Spleen (tissue), 13 donors: ENCODE measurements at places on chromosomes 12 and 14. TPM values are rescaled to one million over a fixed set of nuclear protein-coding genes. Genes with fewer than 3 reads are reported as not detected.

ULK1 gene
- total RNA-seq = 60.7 TPM

B4GALNT1 gene
- 0.79 TPM for total RNA-seq

CFAP73 gene
- not detected for total RNA-seq

RPS6KL1 gene
- total RNA-seq = 6.7 TPM

RHEBL1 gene
- total RNA-seq = 2.5 TPM

- H3K4me3 ChIP-seq = no peak overlapping the region
- H3K4me1 ChIP-seq = no peaks in the 10 kb centered on the region
- H3K27me3 ChIP-seq = no peaks in the 10 kb centered on the region
- no peaks in the 10 kb centered on the region for H3K36me3 ChIP-seq
Observed at GRCh38 chr14:72869407-72870329, 24.2 kb downstream of the DPF3 start.

GRCh38 chr14:93044121-93044520 is 71.6 kb downstream of the ITPK1 start:
- H3K4me1 ChIP-seq = peaks cover 86% of the 10 kb centered on the region
- no peaks in the 10 kb centered on the region for H3K27me3 ChIP-seq
- no peak overlapping the region for H3K4me3 ChIP-seq
- no peak for DNase-seq
- peaks cover 8% of the 10 kb centered on the region for H3K36me3 ChIP-seq

DNA sequence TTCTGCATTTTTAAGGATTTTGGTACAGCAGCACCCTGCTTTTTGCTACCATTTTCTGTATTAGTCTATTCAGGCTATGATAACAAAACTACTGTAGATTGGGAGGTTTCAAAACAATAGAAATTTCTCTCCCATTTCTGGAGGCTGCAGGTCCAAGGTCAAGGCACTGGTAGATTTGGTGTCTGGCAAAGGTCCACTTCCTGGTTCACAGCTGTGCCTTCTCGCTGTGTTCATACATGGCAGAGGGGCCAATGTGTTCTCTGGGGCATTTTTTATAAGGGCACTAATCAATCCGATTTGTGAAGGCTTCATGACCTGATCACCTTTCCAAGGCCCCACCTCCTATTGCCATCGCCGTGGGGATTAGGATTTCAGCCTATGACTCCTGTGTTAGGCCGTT is 268.1 kb upstream of the RTL1 start:
- no peak for DNase-seq
- no peaks in the 10 kb centered on the region for H3K27me3 ChIP-seq
- no peaks in the 10 kb centered on the region for H3K4me1 ChIP-seq
- H3K36me3 ChIP-seq = no peaks in the 10 kb centered on the region
- no peak overlapping the region for H3K27ac ChIP-seq

DNA sequence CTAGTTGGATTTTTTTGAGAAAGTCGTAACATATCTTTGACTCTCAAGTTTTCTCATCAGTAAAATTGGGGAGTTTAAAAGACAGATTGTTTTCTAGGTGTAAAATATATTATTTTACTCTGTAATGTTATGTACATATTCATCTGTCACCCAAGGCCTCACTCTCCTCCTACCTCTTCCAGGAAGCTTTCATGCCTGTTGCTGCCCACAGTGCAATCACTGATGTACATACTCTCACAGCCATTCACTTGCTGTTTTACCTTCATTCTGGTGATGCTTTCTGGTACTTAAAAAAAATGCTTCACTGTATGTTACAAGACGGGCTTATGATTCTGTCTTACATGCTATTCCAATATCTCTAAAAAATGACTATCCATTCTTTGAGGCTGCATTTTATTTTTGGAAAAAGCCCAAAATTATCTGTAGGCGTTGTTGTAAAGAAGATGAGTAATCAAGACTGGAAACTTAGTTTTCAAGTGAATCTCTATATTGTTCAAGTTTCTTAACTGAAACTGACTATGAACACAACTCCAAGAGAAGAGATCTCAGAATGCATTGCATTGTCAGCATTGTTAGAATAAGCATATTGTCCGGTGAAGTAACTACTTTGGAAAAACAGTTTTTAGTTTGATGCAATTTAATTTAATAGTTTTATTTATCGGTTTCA is 82.5 kb downstream of the LMO3 start:
- H3K27me3 ChIP-seq = no peaks in the 10 kb centered on the region
- no peaks in the 10 kb centered on the region for H3K4me1 ChIP-seq
- DNase-seq = no peak
- H3K36me3 ChIP-seq = no peaks in the 10 kb centered on the region

- no peak overlapping the region for H3K4me3 ChIP-seq
- DNase-seq = no peak
- no peak overlapping the region for H3K27ac ChIP-seq
- no peaks in the 10 kb centered on the region for H3K4me1 ChIP-seq
Observed at GRCh38 chr14:90096566-90096965, 34.8 kb downstream of the KCNK13 start.

DNA sequence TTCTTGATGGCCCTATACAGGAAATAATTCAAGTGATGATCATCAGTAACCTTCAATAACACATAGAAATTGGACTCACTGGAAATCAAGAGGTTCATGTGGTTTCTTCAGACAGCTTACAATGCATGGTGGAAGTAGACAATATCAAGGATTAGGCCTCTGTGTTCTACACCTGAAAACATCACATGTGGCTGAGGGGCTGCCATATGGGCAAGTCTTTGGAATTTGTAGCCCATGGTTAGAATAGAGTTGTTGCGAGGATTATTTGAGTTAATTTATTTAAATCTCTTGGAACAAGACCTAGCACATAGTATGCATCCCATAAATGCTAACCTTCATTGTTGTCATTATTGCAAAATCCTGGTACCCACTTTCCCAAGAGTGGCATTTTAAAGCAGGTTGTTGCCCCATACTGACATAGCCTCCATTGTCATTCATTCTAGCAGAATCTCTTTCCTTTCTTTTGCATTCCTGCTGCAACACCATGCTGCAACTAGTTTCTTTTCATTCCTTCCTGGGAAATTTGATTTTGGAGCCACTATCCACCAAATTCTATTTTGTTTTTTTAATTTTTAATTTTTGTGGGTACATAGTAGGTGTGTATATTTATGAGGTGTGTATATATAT is 352.7 kb upstream of the NAV3 start:
- H3K4me1 ChIP-seq = no peaks in the 10 kb centered on the region
- no peaks in the 10 kb centered on the region for H3K27me3 ChIP-seq
- no peaks in the 10 kb centered on the region for H3K36me3 ChIP-seq
- no peak overlapping the region for H3K27ac ChIP-seq

- no peak for DNase-seq
- no peak overlapping the region for H3K4me3 ChIP-seq
- no peaks in the 10 kb centered on the region for H3K4me1 ChIP-seq
- no peaks in the 10 kb centered on the region for H3K36me3 ChIP-seq
- no peak overlapping the region for H3K27ac ChIP-seq
- no peaks in the 10 kb centered on the region for H3K27me3 ChIP-seq
Observed at GRCh38 chr14:99808515-99808914, 15.3 kb downstream of the EML1 start.

DNA sequence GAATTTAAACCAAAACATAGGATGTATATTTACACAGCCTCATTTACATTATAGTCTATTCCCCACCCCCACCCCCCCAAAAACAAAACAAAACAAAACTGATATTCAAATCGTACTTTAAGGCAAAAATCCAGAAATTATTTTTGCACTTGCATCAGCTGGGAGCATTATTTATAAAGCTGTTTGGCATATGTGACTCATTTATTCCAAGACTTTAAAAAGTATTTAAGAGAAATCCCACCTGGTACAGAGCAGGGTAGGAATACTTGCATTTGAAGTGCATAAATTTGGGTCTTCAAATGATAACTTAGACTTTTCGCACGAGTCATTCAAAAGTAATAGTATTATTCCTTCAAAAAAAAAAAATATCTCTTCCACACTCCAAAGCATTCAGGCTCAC is 1.1 kb downstream of the KLHL28 start:
- no peaks in the 10 kb centered on the region for H3K27me3 ChIP-seq
- peak overlapping the region; percentile 97 for H3K4me3 ChIP-seq
- DNase-seq = no peak
- H3K4me1 ChIP-seq = peaks cover 90% of the 10 kb centered on the region
- H3K27ac ChIP-seq = peak overlapping the region; percentile 91

- peak overlapping the region; percentile 33 for H3K4me3 ChIP-seq
- H3K27me3 ChIP-seq = no peaks in the 10 kb centered on the region
- DNase-seq = no peak
- H3K27ac ChIP-seq = no peak overlapping the region
- H3K36me3 ChIP-seq = no peaks in the 10 kb centered on the region
Observed at GRCh38 chr14:21192447-21192822, 36.6 kb upstream of the OR5AU1 start.

DNA sequence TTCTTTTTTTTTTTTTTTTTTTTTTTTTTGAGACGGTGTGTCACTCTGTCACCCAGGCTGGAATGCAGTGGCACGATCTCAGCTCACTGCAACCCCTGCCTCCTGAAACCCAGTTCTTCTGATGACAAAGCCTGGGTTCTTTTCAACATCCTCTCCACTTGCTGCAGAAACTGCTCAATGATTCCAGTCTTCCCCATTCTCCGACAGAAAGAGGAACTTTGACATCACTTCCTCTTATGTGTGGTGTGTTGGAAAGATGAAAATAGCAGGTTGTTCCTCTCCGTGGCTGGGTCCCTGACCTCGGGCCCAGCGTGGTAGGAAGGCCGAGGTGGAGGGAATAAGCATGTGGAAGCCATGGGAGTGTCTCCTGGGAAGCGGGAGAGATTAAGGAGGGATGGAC is 198.4 kb downstream of the PHETA1 start:
- H3K4me1 ChIP-seq = peaks cover 13% of the 10 kb centered on the region
- peaks cover 33% of the 10 kb centered on the region for H3K27me3 ChIP-seq
- no peaks in the 10 kb centered on the region for H3K36me3 ChIP-seq
- no peak for DNase-seq
- H3K27ac ChIP-seq = peak overlapping the region; percentile 33

DNA sequence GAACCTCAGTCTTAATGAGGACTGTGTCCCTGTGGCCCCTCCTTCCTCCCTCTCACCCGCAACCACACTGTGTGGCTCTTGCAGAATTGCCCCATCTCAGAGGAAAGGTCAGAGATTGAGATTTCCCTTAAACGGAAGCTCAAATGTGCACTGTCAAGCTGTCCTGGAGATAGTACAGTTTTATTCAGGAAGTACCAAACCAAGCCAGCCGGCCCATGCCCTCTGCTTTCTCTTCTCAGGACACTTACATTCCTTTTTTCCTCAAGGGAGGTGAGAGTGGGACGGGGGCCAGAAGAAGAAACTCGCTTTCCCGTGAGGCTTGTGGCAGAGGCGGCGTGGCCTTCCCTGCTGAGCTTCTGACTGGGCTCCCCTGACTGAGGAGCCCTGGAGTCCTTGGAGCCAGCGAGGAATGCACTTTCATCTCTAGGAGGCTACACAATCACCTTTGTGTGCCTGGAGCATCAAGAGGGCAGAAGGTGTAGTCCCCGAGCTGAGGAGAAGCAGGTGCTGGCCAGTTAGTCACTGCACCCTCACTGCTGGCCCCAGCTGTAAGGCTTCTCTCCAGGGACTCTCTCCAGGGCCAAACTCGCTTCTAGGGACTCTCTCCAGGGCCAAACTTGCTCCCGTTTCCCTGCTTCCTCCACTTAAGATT is 24.1 kb upstream of the ATP2A2 start:
- no peaks in the 10 kb centered on the region for H3K36me3 ChIP-seq
- H3K27me3 ChIP-seq = no peaks in the 10 kb centered on the region

DNA sequence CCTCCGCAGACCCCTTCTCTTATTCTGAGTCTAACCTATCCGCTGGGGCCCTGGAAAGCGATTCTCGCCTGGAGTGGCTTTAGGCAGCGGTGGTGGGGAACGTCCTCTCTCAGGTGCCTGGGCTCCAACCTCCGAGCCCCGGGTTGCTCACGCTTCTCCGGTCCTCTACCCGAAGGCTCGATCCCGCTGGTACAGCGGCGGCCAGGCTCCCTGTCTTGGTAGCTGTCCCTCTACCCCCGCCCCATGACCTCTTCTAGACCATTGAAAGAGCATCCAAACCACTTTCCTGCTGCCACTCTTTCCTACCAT is 505 bp upstream of the HEBP1 start:
- H3K27ac ChIP-seq = peak overlapping the region; percentile 95
- no peak for DNase-seq
- H3K4me3 ChIP-seq = peak overlapping the region; percentile 71
- no peaks in the 10 kb centered on the region for H3K27me3 ChIP-seq

- peaks cover 9% of the 10 kb centered on the region for H3K27me3 ChIP-seq
- H3K4me1 ChIP-seq = peaks cover 8% of the 10 kb centered on the region
- no peak overlapping the region for H3K27ac ChIP-seq
- no peak overlapping the region for H3K4me3 ChIP-seq
- DNase-seq = peak; percentile 67
Observed at GRCh38 chr12:131091976-131092691, 138.4 kb downstream of the ADGRD1 start.

DNA sequence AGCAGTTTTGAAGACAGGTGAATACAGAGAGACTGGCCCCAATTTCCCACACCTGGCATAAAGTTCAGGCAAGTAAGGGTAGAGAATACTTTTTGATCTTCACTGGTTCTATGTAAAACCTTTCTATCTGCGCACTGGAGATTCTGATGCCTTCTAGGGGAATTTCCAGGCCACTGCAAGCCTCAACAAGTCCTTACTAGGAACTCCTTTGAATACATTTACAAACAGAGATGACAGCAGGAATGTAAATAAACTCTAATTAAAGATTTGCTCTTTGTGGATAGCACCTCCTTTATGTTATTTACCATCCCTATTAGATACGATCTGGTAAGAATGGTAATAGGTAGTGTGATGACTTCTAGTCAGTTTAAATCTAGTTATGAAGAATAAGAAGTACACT is 69.2 kb downstream of the NTN4 start:
- peaks cover 41% of the 10 kb centered on the region for H3K4me1 ChIP-seq
- peak overlapping the region; percentile 73 for H3K27ac ChIP-seq
- DNase-seq = no peak
- no peak overlapping the region for H3K4me3 ChIP-seq
- no peaks in the 10 kb centered on the region for H3K36me3 ChIP-seq
- no peaks in the 10 kb centered on the region for H3K27me3 ChIP-seq

DNA sequence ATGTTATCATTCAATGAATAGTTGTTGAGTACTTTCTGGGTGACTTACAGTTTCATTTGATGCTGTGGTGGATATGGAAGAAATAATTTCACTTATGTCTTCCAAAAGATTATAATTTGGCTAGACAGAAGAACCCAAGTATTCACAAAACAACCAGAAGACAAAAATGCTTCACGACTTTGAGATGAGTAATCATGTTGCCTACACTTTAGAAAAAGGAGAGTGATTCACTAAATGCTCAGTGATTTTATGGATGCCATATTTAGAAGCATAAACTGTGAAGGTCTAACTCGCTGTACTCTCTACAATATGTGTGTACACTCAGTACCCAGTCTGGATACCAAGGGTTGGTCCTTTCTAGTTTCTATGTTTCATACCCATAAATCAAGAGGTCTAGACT is 101.3 kb upstream of the E2F7 start:
- H3K27me3 ChIP-seq = no peaks in the 10 kb centered on the region
- H3K27ac ChIP-seq = no peak overlapping the region
- DNase-seq = no peak
- H3K36me3 ChIP-seq = no peaks in the 10 kb centered on the region
- no peaks in the 10 kb centered on the region for H3K4me1 ChIP-seq

GRCh38 chr14:103313704-103314103 is 20.3 kb upstream of the EIF5 start:
- no peak overlapping the region for H3K27ac ChIP-seq
- H3K4me1 ChIP-seq = peaks cover 33% of the 10 kb centered on the region
- DNase-seq = peak; percentile 7
- no peaks in the 10 kb centered on the region for H3K36me3 ChIP-seq
- no peak overlapping the region for H3K4me3 ChIP-seq
